ENCODE measurements at places on chromosomes 4 and X. TPM values are rescaled to one million over a fixed set of nuclear protein-coding genes. Genes with fewer than 3 reads are reported as not detected.
A peak's percentile ranks its signal among the peaks of the same experiment; 100 is the strongest.

GRCh38 chrX:111648802-111649201, 32.2 kb upstream of the ALG13 start:
- DNase-seq: no peak

GRCh38 chr4:147780137-147780777, 48.4 kb downstream of the ARHGAP10 start:
- DNase-seq: no peak

DNA sequence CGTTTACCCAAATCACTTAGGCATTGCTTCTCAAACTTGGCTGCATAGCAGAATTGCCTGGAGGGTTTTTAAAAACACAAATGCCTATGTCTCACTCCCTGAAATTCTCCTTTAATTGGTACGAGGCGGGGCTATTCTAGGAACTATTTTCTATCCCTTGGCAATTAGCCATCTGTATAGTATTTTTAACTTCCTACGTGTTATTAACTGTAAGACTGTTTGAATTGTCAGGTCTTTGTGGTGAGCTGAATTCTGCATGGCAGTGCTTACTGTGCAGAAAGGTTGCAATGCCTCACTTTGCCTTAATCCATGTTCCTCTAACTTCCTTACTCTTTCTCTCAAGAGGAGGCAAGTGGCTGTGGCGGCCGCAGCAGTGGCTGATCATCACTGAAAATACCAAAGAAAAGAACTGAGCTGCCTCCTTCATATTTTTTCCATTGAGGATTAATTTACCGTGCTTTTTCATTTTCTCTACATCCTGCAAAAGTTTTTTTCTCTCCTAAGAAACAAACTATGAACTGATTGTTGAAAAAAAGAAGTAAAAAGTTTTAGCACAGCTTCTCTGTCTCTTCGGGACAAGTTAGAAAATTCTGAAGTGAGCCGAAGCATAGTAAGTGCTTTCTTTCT, at the start of gene SHROOM3:
Gene SHROOM3 (plus strand): TSS at position 329 of the 627 bp plus-strand sequence. CDS start 824 bp downstream, outside the sequence.
- DNase-seq: no peak

- DNase-seq: no peak
Observed at GRCh38 chrX:14776901-14777300, 96.0 kb downstream of the FANCB start.

- DNase-seq: no peak
Observed at GRCh38 chr4:4871573-4872313, 12.3 kb downstream of the MSX1 start.

- peak; percentile 15 for DNase-seq
Observed at GRCh38 chr4:86938771-86939520, 4.1 kb downstream of the AFF1 start.

- DNase-seq: peak; percentile 63
Observed at GRCh38 chr4:152500800-152501434, 35.0 kb downstream of the FBXW7 start.

DNA sequence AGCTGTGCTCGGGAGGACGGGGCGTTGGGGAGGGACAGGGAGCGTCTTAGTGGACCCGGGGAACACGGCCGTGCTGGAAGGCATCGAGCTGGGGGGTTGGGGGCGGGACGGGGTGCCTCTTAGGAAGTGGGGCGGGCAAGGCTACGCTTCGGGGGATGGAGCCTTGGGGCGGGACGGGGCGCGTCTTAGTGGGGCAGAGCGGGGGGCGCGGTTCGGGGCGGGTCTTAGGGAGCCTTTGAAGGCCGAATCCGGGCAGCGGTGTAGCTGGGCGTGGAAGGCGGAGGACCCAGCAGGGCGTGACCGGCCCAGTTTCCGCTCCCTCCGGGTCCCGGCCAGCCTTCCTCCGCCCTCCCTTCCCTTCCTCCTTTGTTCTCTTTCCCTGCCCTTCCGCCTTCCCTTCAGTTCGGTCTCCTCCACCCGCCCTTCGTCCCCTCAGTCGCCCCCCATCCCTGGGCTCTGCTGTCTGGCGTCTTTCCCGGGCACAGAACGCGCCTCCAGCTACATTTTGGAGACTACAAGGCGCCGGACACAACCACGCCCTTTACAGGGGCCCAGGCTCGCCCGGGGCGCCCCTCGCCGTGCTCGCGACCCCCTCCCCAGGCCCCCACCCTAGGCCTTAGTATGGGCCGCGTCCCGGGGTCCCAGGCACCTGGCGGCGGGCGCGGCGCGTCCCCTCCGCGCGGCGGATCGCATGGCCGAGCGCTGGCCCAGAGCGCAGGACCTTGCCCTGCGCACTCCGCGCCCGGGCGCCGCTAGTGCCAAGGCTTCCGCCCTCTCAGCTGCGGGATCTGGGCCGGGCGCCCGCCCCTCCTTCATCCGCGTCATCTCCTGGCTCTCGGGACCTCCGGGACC, at the start of gene ARSD:
Gene ARSD (minus strand): TSS at position 757 of the 852 bp plus-strand sequence. CDS start 64 bp downstream, at position 693.
- peak; percentile 53 for DNase-seq

GRCh38 chr4:185381288-185382196, 14.2 kb downstream of the LRP2BP start:
- DNase-seq: no peak

- DNase-seq: no peak
Observed at GRCh38 chr4:106700321-106700720, 331.7 kb upstream of the GIMD1 start.

DNA sequence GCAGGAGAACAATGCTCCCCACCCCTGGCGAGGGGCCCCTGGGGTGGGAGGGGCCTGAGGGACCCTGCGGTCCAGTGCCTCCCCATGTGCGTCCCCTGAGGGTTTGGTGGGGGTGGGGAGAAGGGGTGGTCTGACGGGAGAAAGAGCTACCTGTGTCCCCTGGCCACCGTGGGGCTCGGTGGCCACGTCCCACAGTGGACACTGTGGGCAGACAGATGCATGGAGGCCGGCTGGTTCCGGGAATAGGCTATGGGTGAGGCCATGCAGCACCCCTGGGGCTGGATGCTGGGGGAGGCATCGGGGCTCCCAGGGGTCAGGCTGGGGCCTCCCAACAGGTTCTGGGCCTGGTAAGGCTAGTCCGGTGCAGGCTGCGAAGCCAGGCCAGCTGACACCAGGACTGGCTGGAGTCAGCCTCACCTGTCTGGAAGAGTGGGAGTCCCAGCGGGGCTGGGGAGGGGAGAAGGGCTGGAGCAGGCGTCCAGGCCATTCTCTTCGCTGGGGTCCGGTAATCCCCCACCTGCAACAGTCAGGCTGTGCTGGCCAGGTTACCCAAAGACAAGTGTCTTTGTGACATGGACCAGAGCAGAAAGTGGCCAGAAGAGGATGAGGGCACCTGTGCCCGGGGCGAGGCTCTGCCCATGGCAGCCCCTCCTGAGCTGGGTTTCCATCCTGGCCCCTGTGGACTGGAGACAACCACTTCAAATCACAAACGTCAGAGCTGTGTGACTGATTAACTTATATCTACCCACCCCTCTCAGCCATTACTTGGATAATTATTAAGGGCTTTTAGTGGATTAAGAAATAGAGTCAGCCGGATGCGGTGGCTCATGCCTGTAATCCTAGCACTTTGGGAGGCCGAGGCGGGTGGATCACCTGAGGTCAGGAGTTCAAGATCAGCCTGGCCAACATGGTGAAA, 1.4 kb upstream of the FAM53A start:
- no peak for DNase-seq

GRCh38 chr4:177008071-177008835, 215.5 kb upstream of the VEGFC start:
- DNase-seq: no peak

DNA sequence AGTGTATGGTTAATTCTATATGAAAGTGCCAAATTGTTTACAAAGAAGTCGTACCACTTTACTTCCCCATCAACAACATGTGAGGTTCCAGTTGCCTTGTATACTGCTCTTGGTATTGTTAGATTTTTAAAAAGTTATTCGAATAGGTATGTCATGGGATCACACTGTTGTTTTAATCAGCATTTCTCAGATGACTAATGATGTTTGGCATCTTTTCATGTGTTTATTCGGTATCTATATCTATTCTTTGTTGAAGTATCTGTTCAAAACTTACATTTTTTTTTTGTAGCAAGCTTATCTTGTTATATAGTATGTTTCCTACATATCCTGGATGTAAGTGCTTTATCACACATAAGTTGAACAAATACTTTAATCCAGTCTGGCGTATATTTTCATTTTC, 99.4 kb upstream of the MAB21L2 start:
- DNase-seq: no peak

- DNase-seq: no peak
Observed at GRCh38 chr4:100836929-100837328, 319.1 kb upstream of the EMCN start.

The KLB gene
- not detected for total RNA-seq

The XK gene
- total RNA-seq: not detected

The SAT1 gene
- 148 TPM for total RNA-seq

The DCAF12L2 gene
- total RNA-seq: not detected

The GAGE1 gene
- not detected for total RNA-seq

The FAM199X gene
- 7.6 TPM for total RNA-seq

The RBM3 gene
- 202 TPM for total RNA-seq

The TMSB15C gene
- total RNA-seq: 3.3 TPM

The TMEM271 gene
- not detected for total RNA-seq

All from activated CD4-positive, alpha-beta T cell treated with anti-CD3 and anti-CD28 coated beads for 36 hours (primary cell).